ENCODE measurements at places on chromosomes 12 and 14.

GRCh38 chr14:25086081-25086480 lies 36.1 kb upstream of the STXBP6 start:
- DNase-seq, result no peak

DNA sequence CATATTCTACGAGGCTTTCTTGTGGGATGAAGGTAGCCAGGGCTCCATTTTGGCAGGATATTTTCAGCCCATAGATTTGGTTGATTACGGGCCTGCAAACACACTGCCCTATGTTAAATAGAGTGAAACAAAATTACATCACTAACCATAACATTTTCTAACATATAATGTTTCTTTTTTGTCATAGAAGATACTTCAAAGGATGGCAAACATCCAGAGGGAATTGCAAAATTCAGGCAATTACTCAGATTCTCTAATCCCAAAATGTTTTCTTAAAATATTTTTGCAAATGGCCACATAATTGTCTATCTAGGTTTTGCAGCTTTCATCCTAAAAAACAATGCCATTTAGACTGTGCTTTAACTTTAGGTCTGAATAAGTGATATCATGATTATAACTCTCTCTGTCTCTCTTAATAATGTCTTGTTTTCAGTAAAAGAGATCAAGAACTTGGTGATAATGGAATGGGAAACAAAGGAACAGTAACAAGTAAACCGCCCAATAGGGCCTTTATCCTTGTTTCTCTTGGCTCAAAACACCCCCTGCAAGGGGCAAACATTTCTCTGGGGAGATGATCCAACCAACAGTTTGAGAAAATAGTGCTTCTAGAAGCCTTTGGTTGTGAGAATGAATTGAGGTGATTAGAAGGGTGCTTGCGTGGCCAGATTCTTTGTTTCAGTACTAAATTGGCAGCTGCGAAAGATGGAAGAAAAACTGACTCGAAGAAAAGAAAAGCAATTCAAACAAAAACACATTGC lies 54.4 kb upstream of the BTG1 start:
- no peak for DNase-seq

DNA sequence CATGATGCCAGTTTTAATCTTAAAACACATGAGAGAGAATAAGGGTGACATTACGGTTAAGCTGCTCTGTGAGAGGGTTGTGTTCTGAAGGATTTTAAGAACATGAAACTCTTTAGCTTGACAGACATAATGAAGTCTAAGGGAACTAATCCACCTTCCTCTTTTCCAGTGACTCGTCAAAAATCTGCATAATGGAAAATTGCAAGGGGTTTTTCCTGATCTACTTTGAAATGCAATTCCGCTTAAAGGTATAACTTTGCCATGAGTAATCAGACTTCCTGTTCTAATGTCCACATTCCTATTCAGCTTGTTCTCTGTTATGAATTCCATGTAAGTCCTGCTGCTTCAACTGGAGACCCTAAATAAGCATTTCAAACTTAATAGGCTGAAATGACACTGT lies at the start of gene ZNF705A:
TSS of gene ZNF705A (plus strand) at position 171 of the 400 bp plus-strand sequence. CDS start 15,611 bp downstream, outside the sequence.
- no peak for DNase-seq

DNA sequence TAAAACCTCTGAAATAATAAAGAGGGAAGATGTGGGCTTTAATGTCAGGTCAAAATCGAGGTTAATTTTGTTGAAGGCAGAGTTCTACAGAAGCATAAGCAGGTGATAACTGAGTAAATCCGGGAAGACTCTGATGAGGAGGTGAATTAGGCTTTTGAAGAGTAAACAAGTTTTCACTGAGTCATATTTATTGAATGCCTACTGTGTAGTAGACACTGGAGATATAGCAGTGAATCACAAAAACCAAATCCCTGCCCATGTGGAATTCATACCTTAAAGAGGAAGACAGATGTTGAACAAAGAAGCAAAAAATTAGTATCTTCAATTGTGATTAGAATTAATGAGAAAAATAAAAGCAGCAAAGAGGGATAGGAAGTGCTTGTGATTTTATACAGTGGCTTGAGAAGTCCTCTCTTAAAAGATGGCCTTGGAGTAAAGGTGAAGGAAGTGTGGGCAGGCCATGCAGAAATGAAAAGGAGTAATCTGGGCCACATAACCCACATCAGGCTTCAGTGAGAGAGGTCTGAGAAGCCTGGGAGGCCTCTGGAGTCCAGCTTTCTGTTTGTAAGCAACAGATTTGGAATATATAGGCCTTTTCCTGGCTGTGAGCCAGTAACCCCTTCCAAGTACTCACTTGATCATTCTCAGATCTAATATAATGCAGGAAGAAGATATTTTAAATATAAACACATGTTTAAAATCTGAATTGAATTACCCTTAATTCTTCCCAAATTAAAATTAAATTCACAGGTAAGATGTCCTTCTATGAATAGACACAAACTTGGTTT lies 46.7 kb downstream of the BHLHE41 start:
- DNase-seq, result no peak

GRCh38 chr14:95834496-95834895 lies 42.1 kb upstream of the TUNAR start:
- DNase-seq, result no peak

GRCh38 chr12:55729819-55730818 lies 1.3 kb upstream of the CD63 start:
- no peak for DNase-seq

GRCh38 chr14:97077253-97077653 lies 280.1 kb downstream of the VRK1 start:
- DNase-seq, result no peak

- peak; percentile 32 for DNase-seq
Observed at GRCh38 chr12:94561943-94562411, 88.4 kb downstream of the TMCC3 start.

GRCh38 chr14:49538852-49539251 lies 47.3 kb downstream of the RPS29 start:
- DNase-seq, result no peak

DNA sequence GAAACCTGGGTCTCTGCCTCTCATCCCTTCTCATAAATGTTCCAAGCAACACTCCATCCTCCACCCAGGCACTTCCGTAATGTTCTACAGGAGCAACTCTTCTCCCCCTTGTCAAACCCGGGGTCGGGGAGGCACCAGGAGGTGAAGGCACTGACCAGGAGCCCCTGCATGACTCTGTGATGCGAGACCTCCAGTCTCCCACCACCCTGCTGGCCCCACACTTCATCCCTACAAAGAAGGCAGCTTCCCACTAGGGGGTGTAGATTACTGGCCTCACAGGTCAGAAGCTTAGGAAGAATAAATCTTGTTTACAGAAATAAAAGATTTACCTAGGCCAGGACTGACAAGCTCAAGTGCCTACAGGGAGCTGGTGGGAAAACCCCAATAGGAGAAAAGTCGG lies 47.2 kb downstream of the ERH start:
- no peak for DNase-seq

GRCh38 chr14:33636716-33637115 lies 314.2 kb downstream of the EGLN3 start:
- DNase-seq, result no peak

DNA sequence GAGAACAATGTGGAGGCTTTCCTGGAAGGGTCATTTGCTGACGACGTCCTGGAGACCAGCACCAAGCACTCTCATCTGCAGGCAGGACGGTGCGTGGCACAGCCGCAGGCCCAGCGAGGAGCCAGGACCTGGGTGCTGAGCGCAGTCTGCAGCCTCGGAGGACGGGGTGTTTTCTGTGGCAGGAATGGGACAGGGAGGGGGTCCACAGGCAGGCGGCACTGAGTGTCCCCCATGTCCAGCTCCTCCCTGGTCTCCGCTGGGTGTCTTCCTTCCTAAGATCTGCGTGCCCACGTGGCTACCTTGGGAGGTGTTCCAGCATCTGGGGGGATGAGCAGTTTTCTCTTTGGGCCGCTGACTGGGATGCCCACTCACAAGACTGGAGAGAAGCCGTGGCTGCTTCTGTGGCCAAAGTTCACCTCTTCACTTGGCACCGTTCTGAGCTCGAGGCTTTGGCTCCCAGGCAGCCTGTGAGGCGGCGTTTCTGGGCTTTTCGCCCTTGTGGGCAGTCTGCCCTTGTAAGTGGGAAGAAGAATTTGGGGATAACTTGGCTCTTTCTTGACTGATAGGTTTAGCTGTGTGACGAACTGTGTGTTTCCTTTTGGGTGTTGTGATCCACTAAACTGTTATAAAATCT lies 72.2 kb downstream of the NOC4L start:
- DNase-seq, result no peak

GRCh38 chr14:102417001-102417431 lies 54.3 kb downstream of the TECPR2 start:
- no peak for DNase-seq

DNA sequence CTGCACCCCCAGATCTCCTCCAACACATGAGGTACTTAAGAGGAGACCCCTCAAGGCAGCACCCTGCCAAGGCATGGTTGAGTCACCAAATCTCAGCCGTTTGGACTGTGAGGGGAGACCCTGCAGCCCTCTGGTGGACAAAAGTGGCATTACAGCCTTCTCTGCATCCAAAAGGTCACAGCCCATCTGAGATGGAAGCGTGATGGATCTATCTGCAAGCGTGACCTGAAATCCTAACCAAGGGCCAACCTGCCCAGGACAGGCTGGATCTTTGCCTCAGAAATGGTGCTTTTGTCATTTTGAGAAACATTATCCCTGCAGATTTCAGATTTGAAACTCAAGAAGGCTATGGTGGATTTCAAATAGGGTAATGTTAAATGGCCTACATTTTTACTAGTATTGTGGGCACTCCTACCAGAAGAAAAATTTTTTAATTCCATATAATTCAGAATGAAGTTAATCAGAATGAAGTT lies 23.7 kb upstream of the DHRS4 start:
- DNase-seq, result no peak

GRCh38 chr12:19482036-19482435 lies 42.7 kb downstream of the AEBP2 start:
- peak; percentile 1 for DNase-seq

DNA sequence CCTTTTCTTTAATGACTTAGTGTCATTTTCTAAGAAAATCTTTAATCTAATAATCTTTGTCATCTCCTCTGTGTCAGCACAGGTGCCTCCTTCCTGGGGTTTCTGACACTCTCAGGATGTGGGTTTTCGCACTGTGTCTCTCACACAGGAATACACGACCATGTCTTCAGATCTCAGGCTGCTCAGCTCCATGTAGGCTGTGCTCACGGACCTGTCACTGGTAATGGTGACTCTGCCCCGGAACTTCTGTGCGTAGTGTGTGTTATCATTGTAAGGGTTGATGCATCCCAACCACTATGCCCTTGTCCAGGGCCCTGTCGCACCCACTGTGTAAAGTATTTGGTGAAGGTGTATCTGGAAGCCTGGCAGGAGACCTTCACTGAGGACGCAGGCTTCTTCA lies 647.8 kb downstream of the TMEM121 start:
- no peak for DNase-seq

DNA sequence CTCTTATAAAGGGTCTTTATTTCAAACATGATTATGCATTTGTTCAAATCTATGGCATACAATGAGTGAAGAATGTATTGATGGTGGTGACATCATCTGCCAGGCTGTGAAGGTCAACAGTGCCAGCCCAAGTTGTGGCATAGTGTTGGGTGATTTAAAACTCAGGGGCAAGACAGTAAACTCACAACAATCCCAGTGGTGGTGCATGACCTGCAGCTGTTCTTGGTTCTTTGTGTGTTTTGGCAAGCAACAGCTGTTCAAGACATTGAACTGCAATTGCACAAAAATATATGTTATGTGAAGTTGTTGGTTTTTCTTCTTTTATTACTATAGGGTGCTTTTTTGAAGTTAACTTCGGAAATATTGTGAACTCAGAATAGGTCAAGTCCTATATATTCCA lies 851.6 kb downstream of the NRXN3 start:
- no peak for DNase-seq

DNA sequence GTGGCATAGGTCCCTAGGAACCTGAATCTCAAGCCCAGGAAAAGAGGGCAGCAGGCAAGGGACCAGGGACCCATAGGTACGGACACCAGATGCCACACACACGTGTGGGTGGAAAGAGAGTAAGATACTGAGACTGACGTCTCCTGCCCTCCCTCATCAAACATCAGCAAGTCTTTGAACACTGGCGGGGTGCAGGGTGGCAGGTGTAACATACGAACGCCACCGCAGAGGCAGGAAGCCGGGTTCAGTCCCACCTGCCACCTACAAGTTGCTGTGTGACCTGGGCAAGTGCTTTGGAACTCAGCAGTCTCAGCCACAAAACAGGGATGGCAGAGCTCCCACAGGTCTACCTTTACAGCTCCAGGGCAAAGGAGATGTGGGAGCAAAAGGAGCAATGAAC lies 11.1 kb downstream of the ACTN1 start:
- no peak for DNase-seq

GRCh38 chr12:50504798-50505674 lies at the start of gene DIP2B:
Gene DIP2B (plus strand): TSS chr12:50504985. CDS start chr12:50505141, 156 bp downstream.
- peak; percentile 25 for DNase-seq

- no peak for DNase-seq
Observed at GRCh38 chr14:103508521-103509329, 13.9 kb downstream of the CKB start.

DNA sequence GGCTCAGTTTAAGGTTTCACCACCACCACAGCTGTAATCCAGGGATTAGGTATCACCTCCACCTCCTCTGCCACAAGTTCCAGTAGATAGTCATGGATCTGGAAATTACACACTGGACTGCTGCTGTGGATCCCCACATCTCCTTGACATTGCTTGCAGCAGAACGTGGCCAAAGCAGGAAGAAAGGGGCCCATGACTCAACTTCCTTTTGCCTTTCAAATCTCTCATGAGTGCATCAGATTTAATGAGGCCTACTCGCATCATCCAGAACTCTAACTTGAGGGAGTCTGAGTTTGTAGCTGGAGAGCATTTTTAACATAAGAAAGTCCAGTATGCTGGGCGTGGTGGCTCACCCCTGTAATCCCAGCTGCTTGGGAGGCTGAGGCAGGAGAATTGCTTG lies 29.2 kb upstream of the TMED10 start:
- DNase-seq, result no peak

DNA sequence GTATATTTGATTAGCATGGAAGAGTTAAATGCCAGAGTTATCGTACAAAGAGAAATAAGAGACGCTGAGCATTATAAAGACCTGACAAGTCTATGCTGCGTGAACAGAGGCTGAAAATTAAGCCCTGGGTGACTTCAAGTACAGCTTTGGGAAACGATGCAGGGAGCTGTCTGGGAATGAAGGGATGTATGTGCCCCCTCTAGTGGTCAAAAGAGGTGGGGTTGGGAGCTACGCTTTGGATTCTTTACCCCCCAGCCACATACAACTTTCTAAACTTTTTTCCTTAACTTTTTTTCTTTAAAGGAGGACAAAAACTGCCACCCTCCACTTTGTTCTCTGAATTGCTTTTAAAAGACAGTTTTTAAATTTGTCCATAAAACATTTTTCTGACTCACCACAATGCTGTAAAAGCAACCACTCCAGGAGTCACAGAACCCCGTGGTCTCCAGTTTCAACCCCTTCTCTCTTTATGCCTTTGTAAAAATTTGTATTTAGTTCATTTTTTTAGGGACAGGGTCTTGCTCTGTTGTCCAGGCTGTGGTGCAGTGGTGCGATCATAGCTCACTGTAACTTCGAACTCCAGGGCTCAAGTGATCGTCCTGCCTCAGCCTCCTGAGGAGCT lies 59.4 kb downstream of the ZNF664 start:
- no peak for DNase-seq

DNA sequence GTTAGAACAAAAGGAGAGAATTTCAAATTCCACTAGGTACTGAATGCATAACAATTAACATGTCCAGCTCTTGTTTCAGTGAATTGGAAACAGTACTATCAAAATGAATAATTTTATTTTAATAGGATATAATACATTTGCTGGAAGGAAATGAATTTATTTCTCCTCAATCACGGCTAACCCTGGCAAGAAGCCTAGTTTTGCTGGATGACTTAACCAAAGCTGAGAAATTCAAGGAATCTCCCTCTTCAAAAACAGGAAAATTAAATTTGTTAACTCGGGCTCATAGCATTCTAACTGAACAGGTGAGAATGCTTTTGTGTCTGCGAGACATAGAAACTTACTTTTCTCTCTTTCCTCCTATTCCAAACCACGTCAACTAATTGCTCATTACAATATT lies 163.5 kb upstream of the NEDD1 start:
- no peak for DNase-seq
